Cerebellar nuclear complex (tissue), 1 donor: ENCODE measurements at places on chromosomes 6 and 20.

- DNase-seq, result no peak
These were observed 250.9 kb downstream of the HIVEP2 start for GRCh38 chr6:142694054-142694453.

- no peak for DNase-seq
These were observed 56.8 kb downstream of the MYH7B start for GRCh38 chr20:35012227-35013069.

DNA sequence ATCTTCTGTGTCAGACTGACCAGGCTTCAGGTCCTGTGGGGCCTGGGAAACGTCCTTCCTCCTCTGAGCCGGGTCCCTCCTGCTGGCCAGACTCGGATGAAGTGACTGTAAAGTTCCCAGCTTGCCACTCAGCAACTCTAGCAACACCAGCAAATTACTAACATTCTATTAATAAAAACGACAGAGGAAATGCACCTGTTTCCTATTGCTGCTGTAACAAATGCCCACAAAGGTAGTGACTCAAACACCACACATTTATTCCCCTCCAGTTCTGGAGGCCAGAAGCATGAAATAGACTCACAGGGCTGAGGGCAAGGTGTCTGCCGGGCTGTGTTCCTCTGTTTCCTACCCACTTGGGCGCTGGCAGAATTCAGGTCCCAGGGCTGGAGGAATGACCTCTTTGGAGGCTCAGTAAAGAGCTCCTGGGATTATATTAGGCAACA, 48.8 kb downstream of the CTCFL start:
- no peak for DNase-seq

GRCh38 chr6:89984926-89985750, 90.9 kb downstream of the GJA10 start:
- no peak for DNase-seq

DNA sequence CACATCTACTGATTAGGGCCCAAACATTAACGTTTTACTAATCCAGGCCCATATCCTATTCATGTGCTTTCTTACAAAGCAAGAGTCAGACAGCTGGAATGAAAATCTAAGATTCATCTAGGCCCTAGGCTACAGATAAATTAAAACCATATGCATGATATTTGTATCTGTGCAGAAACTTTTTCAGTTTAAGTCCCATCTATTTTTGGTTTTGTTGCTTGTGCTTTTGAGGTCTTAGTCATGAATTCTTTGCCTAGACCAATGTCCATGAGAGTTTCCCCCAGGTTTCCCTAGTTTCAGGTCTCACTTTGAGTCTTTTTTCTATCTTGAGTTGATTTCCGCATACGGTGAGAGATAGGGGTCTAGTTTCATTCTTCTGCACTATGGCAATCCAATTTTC, 20.2 kb downstream of the ADNP start:
- no peak for DNase-seq

DNA sequence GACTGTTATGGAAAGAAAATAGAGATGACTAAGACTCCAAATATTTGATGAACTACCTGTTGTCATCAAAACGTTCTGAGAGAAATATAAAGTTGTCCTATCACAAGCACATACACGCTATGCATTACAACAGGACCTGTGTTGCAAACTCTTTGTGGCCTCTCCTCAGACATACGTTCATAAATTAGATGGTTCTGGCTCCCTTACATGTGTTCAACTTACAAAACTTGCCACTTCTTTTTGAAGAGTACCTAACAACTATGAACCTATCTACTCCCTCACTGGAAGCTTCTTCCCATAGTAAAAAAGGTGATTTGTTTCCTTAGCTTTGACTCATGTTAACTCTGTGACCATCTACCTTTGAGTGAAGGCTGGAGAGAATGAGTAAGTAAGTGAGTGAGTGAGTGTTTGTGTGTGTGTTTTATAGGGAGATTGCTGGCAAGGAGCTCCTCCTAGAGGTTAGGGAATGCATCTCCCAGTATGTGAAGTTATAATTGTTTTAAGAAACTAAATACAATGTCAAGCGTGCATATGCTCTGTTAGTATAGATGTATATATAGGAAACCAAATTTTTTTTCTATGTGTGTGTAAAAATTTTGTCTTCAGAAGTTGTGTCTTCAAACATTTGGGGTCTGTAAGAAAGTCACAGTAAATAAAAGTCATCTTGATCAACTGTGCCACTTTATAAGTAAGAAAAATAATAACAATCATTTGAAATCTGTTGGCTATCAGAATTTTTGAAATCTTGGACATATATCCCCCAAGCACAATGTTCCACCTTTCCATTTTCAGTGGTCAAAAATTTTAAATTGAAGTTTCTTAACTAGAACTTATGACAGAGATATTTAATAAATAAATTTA, 1211.1 kb upstream of the GJE1 start:
- no peak for DNase-seq

DNA sequence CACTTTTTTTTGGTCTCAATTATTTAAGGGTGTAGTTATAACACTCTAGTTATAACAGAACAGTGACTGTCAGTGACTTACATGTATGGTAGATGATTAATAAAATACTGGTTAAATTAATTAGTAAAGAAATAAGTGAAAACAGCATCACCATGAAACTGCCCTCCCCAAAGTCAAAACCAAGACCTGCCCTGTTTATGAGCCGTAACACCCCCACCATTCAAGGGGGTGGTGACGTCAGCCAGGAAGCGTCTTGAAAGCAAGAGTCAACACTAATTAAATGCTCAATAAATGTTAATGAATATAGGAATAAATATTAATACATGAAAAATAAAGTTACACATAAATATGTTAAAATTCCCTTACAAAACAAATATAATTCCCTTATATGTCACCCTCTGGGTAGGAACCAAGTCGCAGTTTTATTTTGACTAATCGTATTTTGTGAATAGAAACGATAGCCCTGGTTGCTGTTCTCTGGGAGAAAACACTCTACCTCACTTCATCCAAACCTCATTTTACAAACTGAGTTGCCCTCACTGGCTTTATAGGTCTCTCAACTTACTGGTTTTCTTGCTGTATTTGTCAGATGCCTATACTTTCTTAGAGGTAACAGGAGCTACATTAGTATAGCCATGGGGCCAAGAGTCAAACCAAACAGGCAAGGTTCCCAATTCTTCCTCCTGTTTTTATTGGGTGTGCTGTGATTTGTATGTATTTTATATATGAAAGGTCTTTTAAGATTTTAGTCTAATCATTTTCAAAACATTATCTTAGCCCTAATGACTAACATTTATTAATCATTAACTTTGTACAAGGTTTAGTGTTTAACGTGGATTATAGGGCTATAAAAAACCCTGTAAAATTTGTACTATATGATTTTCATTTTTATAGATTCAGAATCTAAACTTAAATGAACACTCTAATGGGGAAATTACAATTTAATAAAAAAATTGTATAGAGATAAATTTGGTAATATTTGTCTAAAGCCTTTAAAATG, 227.9 kb upstream of the IRAK1BP1 start:
- DNase-seq, result no peak

DNA sequence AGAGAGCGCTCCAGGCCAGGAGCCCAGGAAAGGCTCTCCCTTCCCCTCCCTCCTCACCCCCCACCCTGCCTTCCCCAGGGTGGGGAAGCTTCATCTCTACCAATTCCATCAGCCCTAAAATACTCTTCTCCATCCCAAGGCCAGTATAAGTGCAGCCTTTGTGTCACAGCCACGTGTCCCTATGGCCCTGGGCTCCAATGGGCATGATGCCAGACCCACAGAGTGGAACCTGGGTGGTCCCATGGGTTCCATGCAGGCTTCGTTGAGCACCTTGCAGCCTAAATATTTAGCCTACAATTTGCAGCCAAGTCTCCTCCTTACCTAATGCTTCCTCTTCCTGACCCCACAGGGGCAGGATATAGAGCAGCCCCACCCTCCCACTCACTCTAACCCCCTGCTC, 976 bp upstream of the MATN4 start:
- DNase-seq, result no peak

DNA sequence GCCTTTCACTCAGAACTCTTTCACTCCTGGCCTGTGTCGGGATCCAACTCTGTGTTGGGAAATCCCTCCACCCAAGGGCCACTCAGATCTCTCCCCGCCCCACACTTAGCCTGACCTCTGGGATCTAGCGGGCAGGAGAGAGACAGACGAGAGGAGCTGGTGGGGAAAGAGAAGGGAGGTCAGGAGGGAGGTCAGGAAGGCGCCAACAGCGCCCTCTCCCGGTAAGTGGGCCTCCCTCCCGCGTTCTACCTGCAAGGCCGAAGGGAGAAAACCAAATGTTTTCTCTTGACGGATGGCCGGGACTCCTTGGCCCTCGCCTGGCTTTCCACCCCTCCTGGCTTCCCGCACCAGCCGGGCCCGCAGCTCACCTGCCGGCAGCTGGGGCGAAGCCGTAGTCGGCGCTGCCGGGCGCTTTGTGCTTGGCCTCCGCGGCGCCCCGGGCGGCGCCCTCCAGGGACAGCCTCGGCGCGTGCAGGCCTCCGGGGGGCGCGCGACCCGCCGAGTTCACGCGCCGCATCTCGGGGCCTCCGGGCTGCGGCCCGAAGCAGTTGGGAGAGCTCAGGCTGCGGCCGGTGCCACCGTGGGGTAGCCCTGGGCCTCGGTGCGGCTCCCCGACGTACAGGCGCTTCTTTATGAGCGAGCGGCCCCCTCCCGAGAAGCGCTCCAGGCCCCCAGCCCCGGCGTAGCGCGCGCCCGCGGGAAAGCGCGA, 38.2 kb downstream of the C6orf132 start:
- DNase-seq, result no peak

GRCh38 chr6:111033628-111034289, 51.9 kb downstream of the RPF2 start:
- DNase-seq, result no peak

DNA sequence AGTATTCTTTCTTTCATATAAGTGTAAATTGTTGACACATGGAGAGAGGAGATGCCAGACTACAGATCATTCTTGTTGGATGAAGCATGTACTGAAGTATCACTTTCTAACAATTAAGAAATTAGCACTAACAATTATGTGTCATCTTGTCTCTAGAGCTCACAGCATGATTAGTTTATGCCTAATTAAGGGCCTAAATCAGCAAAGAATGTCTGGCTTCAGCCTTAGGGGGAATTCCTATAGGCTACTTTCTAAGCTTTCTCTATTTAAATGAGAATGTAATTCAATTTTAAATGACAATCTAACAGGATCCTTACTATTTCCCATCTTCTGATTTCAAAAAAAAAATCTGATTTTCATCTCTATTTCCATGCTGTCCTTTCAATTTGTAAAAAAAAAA, 371.0 kb downstream of the EPHA7 start:
- no peak for DNase-seq

- no peak for DNase-seq
These were observed 28.2 kb upstream of the CNKSR3 start for GRCh38 chr6:154538640-154539191.

DNA sequence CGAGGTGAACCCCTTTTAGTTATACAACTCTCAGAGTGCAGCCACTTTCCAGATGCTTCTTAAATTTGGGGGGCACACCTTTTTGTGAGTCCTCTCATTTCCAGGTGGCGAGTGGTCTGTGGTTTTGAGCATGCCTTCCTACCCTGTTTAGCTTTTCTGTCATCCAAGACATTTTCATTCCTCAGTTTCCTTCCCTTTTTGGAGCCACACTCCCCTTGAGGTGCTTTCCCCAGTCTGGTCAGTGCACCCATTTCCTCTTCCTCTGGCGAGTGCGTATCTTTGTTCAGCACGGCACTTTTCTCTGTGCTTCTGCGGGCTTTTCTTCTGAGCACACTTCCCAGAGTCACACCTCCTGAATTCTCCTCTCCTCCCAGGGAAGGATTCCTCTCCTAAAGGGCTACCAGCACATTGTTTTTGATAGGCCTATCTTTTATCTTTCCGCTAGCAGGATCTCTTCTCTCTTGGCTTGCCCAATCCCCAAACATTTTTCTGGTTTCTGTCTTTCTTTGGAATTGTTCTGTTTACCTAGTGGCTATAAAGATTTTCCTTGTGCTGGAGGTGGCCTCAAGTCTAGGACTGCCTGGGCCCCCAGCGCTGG, 1.4 kb downstream of the PHF20 start:
- no peak for DNase-seq

- DNase-seq, result no peak
These were observed 109.4 kb upstream of the NEDD9 start for GRCh38 chr6:11341867-11342266.

GRCh38 chr6:3402310-3403237, 54.3 kb downstream of the SLC22A23 start:
- DNase-seq, result no peak

- DNase-seq, result no peak
These were observed 268.6 kb downstream of the ERMARD start for GRCh38 chr6:170019818-170020583.

- DNase-seq, result no peak
These were observed 36.1 kb downstream of the CRYBG1 start for GRCh38 chr6:106396426-106397220.

GRCh38 chr6:27168108-27168507, 79.4 kb upstream of the PRSS16 start:
- no peak for DNase-seq

DNA sequence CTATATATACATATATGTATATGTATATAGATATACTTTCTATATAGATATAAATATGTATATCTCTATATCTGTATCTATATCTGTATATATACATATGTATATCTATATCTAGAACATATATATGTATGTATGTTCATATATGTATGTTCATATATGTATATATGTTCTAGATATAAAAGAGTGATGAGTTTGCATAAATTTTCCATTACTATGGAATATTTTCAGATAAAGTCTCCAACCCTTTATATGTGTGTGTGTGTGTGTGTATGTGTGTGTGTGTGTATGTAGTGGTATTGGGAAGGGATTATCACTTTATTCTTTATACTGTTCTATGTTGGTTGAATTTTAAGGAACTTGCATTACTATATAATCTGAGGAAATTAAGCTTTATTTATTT, 33.3 kb downstream of the SYNE1 start:
- no peak for DNase-seq

GRCh38 chr6:138765896-138766655, 7.5 kb upstream of the CCDC28A start:
- peak; percentile 35 for DNase-seq

DNA sequence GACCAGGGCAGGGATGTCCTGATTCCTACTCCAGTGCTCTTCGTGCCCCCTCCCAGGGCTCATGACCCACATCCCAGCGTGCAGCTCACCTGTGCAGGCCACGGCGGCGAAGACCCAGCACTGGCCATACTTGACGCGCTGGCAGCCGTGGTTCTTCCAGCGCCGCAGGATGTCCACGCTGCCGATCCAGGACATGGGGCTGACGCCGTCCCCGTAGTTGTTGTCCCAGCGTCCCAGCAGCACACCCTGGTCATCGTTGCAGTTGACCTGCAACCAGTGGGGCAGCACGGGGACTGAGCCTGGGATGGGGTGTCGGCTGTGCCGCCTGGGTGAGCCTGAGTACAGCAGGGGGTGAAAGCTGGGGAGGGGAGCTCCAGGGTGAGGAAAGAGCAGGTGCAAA, 18.4 kb downstream of the TGM2 start:
- no peak for DNase-seq
